ENCODE measurements at places on chromosomes 13 and 19. TPM values are rescaled to one million over a fixed set of nuclear protein-coding genes. Genes with fewer than 3 reads are reported as not detected.

The ABCA7 gene
- total RNA-seq: 11.1 TPM

The TIMM44 gene
- 26.6 TPM for total RNA-seq

The F7 gene
- 0.05 TPM for total RNA-seq

The KASH5 gene
- total RNA-seq: not detected

The UBL3 gene
- total RNA-seq: 9.2 TPM

The C13orf46 gene
- total RNA-seq: 0.26 TPM

The IGFL1 gene
- total RNA-seq: 1.5 TPM

The TTC9B gene
- total RNA-seq: 0.32 TPM

The SLITRK6 gene
- 0.24 TPM for total RNA-seq

The SHISA7 gene
- total RNA-seq: 0.02 TPM

The ZNF665 gene
- total RNA-seq: not detected

The TDRD12 gene
- total RNA-seq: 0.59 TPM
